Activated naive CD4-positive, alpha-beta T cell treated with anti-CD3 and anti-CD28 coated beads for 36 hours (primary cell): ENCODE measurements at places on chromosomes 2 and 18.

- no peak for DNase-seq
These were observed 37.5 kb upstream of the KLHL14 start for GRCh38 chr18:32810314-32810713.

- no peak for DNase-seq
These were observed 212.1 kb downstream of the TTC32 start for GRCh38 chr2:19689646-19690168.

DNA sequence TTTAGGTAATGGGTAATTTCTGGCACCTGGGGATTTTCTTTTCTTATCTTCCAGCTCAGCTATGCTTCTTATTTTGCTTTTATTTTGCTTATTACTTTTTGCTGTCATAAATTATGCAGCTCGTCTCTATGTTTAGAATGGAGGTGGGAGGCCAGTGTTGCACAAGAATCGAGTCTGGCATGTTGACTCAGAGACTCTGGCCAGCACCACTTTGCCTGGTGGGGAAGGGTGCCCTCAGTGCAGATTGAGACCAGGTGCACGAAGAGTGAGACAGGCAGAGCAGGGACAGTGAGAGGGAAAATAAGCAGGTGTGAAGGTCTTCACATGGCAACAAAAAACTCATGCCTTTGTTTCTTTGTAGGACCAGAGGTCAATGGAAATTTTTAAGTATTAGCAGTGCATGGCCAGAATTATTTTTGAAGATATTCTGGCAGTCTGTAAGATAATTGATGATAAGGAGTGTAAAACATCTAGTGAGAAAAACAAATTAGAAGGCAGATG lies 59.2 kb upstream of the SLC5A7 start:
- DNase-seq = no peak

DNA sequence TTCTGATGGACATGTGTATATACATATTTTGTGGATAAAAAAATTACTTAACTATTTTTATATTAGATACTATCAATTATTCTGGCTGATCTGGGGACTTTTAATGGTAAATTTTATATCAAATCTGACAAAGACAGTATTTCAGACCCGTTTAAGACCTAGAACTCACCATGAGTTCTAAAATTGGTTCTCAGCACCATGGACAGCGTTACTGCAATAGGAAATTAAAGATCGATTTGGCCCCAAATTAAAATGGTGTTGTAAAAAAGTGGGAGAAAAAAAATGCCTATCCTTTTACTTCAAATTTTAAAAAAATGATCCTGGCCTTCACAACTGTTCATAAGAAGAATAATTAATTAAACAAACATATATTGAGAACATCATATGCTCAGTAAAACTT lies 919 bp upstream of the SCN2A start:
- peak; percentile 6 for DNase-seq

DNA sequence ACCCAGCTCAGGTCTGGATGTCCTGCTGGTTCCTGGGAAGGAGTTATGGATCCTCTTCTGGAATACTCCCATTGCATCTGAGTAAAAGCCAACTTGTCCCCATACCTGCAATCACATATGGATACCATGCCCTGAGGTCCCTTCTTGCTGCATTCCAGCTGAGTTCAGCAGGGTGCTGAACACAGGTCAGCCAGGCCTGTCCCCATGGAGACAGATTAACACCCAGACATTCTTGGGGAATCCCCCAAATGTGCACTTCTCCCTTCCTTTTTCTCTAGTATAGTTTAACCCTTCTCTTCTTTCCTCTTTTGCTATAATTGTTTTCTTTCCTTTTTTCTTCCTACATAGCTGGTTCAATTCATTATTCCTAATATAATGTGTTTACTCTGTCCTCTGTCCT lies 799.6 kb upstream of the HS6ST1 start:
- DNase-seq = no peak
